ENCODE measurements at places on chromosomes 13 and 19.

- DNase-seq = no peak
These were observed 17.8 kb upstream of the EMC10 start for GRCh38 chr19:50458396-50459066.

DNA sequence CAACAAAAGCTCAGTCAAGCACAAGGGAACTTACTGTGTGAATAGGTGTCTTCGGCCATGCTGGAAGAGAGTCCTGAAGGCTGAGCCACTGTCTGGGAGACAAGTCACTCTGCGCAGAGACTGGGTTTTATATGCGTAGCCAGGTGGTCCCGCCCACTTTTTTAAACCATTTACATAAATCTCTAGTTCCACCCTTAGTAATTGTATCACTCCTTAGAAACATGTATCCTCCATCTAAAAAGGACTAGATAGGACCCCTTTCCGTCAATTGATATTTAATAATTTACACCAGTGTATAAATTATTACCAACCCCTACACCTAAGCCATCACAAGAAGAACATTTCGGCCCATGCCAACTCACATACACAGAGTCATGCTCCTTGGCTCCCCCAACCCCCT lies at the start of gene DUXA:
Gene DUXA, minus strand, starts transcription at position 101 of the 400 bp plus-strand sequence. Its CDS starts 42 bp downstream, at position 59.
- DNase-seq = no peak

DNA sequence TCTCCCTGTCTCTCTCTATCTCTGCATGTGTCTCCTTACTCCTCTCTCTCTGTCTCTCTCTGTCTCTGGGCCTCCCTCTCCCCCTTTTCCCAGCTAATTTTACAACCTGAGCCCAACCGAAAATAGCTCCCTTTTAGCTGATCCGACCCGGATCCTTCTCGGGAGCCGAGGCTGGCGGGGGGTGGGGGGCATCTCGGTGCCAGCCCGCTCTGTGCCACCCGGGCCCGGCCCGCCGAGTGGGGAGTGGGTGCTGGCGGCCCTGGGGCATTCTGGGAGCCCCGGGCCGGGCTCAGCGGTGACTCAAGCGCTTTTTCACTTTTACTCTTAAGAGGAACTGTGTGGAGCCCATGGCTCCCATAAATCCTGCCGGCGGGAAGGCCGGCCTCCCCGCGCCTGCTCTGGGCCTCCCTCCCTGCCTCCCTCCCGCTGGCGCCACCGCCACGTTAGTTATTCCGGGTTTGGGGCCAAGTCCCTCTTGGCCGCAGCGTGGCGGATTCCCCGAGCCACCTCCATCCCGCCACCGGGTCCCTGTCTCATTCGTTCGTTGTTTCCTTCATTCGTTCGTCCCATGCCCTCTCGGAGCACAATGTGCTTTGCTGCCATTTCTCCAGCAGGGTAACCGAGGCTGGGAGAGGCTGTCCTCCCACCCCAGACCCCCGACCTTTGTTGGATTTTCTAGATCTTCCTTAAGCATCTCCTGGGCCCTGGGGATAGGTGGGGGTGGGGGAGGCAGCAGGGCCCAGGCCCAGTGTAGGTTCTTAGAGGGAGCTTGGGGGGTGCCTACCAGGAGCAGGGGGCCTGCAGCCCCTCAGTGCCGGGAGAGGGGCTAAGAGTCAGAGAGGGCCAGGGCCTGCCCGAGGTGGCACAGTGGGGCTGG lies 3.2 kb downstream of the NFIC start:
- no peak for DNase-seq

DNA sequence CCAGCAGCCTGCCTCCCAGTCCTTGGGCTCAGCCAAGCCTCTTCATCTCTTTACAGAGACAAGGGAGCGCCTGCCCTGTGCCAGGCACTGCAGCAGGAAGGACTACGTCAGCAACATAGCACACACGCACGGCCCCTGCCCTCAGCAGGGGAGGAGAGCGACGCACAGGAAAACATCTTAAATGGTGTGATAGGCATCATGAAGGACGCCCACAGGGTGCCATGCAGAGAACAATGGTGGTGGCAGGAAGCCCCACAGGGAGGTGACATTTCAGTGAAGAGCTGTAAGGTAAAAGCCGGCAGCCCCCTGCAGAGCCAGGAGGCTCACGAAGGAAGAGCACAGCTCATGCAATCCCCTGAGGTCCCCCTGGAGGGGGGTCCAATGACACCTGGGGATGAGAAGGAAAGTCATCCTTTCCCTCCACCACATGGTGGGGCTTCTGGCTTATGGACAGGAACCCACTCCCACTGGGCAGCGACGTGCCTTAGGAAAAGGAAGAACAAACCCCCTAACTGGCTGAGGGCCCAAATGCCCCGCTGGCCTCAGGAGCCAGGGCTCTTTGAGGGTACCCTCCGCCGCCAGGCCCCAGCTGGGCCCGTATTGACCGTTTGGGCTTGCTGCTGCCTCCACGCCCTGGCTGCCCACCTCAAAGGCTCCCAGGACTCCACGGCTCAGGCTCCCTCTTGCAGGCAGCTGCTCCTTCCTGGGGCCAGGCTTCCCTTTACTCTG lies 37.3 kb upstream of the C13orf42 start:
- no peak for DNase-seq

DNA sequence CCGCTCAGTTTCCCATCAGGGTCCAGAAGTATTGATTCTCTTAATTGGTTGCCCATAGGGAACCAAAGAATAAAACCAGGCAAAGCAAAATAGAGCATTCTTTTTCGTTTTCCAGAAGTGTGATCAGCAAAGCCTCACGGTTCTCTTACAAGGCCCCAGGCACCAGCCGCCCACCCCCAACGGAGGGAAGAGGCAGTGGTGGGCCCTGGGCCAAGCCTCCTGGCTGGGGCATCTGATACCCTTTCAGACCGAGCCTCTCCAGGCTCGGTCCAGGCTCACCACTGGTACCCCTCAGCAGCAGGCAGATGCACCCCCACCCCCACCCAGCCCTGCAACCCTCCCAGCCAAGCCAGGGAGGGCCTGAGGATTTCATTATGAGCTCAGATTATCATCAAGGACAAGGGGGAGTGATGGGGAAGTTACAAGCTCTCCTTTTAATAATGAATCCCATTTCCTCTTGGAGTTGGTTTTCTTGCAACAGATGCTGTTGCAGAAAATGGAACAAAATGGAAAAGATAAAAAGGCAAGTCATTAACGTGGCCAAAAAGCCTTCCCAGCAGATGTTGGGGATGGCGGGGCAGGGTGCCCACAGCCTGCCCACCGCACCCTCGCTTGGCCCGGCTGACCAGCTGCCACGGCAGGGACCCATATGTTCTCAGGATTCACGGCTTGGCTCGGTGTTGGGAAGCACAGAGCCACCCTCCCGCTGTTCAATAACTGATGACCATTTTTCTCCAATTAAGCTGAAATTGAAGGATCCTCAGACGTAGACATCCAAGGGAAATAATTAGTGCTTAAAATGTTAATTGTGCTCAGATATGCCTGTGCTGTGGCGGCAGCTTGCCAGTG lies 45.9 kb upstream of the KCTD15 start:
- no peak for DNase-seq

GRCh38 chr13:75226092-75226491 lies 255.9 kb downstream of the TBC1D4 start:
- DNase-seq = no peak

DNA sequence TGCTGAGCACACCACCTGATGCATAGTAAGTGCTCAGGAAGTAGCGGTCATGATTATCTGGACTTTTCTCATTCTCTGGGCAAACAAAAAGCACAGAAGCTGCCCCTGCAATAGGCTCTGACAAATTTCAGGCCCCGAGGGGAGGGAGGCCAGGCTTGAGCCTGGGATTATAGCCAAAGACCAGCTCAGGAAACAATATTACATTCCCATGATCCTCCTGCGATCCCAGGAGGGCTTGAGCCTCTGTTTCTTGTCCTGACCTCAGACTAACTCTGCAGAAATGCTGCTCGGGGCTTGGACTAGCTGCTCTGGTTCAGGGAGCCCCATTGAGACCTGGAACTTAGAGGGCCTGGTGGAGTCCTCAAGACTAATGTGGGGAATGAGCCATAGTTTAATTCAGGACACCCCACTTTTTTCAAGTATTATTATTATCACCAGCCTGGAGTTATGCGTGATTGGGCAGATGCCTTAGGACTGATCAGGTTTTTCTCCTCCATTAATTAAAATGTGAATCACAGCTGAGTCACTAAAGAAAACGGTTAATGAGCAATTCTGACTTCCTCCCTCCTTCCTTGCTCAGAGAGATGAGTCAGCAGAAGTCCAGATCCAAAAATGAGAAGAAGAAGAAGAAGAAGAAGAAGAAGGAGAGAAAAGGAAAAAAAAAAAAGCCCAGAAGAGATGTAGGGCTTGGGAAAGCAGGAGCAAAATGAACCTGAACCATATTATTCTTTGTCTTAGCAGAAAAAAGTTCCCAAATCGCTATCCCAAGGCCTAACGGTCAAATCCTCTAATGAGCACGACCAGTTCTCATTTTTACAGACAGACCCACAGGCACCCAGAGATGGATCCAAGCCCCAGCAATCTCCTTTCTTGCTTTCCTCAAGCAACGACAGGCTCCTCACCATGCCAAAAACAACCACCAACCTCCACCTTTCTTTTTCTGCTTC lies 107.2 kb downstream of the CACNA1A start:
- no peak for DNase-seq
